ENCODE measurements at places on chromosomes 12 and 14. TPM values are rescaled to one million over a fixed set of nuclear protein-coding genes. Genes with fewer than 3 reads are reported as not detected.

The SOCS2 gene
- total RNA-seq: 23.4 TPM

GRCh38 chr12:31999692-32000091, 40.5 kb downstream of the RESF1 start:
- no peak for DNase-seq

The LRRC10 gene
- not detected for total RNA-seq

DNA sequence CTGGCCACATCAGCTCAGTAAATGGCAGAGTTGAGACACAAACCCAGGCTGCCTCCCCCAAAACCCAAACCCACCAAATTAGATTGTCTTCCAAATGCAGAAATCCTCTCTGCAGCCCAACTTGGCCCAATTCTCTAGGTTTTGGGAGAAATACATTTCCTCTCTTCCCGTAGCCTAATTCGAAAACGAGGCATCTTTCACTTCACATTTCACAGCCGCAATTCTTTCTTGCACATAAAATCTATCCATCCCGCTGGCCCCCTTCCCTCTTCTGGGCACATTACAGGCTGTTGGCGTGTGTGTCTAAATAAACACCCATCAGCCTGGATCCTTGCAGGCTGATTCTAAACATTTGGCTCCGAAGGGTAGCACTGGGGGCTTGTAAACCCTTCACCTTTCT, 83.8 kb upstream of the VRK1 start:
- DNase-seq: no peak

DNA sequence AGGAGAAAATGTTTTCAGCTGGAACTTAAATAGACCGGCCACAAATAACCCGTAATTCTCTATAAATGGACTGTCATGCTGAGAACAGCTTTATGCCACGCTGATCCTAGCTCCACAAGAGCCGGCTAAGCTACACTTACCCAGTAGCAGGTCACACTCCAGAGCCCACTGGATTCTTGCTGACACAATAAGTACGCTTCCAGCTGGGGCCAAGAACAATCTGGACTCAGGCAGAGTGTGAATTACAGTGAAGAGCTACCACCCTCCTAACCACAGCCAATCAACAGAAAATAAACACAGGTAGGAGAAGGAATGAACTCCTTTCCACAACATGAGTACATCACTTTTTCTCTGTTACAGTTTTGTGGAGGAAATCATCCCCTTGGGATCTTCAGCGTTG, 531.3 kb downstream of the GALC start:
- DNase-seq: no peak

- DNase-seq: no peak
These were observed 154.3 kb downstream of the VRK1 start for GRCh38 chr14:96951511-96951910.

GRCh38 chr14:95514131-95515079, 2.0 kb downstream of the SYNE3 start:
- no peak for DNase-seq

DNA sequence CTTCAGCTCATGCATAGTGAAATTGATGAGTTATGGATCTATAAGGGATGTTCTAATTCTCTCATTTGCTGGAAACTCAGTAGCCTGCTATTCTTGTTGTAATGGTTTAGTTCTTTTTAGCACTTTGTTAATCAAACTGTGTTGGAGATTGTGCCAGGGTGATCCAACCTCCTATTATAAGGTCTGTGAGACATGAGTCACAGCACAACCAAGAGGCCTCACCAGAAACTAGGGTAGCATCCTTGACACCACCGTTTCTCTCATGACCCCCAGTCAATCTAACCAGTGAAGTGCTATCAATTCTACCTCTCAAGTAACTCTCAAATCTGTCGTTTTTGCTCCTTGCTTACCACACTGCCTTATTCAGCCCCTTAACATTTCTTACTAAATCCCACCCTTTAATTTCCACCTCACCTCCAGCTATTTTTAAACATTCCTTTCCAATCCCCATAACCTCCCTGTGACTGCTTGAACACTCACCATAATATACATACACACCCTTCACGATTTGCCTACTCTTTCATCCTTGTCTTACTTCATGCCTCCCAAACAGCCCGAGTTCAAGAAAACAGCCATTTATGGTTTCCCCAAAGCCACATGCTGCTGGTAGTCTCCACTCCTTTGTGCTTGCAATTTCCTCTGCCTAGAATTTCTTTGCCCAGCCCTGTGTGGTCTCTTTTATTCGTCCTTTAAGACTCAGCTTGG, 53.9 kb upstream of the NUDT4 start:
- no peak for DNase-seq

- DNase-seq: no peak
These were observed 456.9 kb upstream of the TMEM132C start for GRCh38 chr12:127810041-127810440.

DNA sequence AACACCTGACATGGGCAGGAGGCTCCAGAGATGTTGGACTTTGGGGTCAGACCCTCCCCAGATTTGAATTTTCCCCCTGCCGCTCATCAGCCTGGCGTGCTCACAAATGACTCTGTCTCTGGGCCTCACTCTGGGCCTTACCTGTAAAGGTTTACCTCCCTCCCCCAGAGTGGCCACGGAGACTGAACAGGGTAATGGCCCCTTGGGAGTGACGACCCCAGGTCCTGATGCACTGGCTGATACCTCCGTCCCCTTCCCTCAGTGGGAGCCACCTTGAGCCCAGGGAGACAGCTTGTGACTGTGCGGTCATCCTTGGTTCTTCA, 7.0 kb downstream of the SLC25A29 start:
- DNase-seq: no peak

The OTX2 gene
- not detected for total RNA-seq

The ALX1 gene
- not detected for total RNA-seq

- no peak for DNase-seq
These were observed 27.2 kb upstream of the FBRSL1 start for GRCh38 chr12:132462788-132463187.

- no peak for DNase-seq
These were observed 52.9 kb downstream of the GNS start for GRCh38 chr12:64706306-64706705.

GRCh38 chr12:90917431-90917830, 37.5 kb downstream of the CCER1 start:
- no peak for DNase-seq

DNA sequence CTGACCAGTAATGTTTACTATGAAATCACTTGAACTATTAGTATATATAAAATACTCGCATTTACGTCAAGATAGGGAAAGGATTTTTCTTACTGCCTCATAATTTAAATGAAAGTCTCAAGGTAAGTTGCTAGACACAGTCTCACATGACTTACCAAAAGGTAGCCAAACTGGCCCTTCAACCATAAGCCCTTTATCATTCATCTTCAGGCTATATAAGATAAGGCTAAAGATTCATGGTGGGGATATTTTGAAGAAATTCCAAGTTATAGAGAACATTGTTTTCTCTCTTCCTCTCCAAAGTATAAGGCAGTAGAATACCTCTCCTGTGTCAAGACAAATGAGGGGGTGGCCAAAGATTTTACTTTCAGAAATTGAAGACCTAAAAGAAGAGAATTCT, 23.4 kb downstream of the KIF21A start:
- DNase-seq: no peak

GRCh38 chr12:26937443-26937862, 328 bp downstream of the INTS13 start:
- no peak for DNase-seq

The CFAP251 gene
- total RNA-seq: 0.64 TPM

DNA sequence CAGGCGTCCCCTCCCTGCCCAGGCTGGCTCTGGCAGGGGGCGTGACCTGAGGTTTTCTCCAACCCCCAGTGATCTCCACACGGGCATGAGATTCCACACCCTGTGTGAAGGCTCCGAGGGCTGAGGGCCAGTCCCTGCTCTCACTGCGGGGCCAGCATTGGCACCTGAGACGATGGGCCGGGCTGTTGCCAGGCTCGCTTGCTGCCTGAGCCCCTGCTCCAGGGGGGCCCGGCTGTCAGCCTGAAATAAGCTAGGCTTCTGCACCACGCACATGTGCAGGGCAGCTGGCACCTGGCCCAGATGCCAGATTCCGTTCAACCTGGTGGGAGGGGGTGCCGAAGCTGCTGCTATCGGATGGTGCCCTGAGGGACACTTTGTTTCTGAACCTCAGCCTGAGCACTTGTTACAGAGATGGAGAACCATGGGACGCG, 196.5 kb upstream of the PRMT8 start:
- no peak for DNase-seq

- no peak for DNase-seq
These were observed 67.1 kb upstream of the CCND2 start for GRCh38 chr12:4206470-4206869.

- DNase-seq: no peak
These were observed 60.7 kb downstream of the GALNT9 start for GRCh38 chr12:132268674-132269073.

- no peak for DNase-seq
These were observed 4.7 kb upstream of the EIF2S3B start for GRCh38 chr12:10501030-10501429.

The SIX6 gene
- not detected for total RNA-seq

The LRRK2 gene
- 4.1 TPM for total RNA-seq

The L2HGDH gene
- total RNA-seq: 11.4 TPM

- peak; percentile 69 for DNase-seq
These were observed 25.6 kb upstream of the KRAS start for GRCh38 chr12:25276199-25276937.

The LRP1 gene
- total RNA-seq: 107 TPM

GRCh38 chr14:104976198-104977007, 1.8 kb downstream of the AHNAK2 start:
- peak; percentile 91 for DNase-seq

GRCh38 chr14:99779751-99780150, 13.5 kb upstream of the EML1 start:
- DNase-seq: no peak

- no peak for DNase-seq
These were observed 1.2 kb downstream of the NEK9 start for GRCh38 chr14:75125617-75126016.

GRCh38 chr14:89616852-89617341, 199.9 kb upstream of the FOXN3 start:
- DNase-seq: peak; percentile 21

The STAC3 gene
- total RNA-seq: 2.7 TPM

The GALNT6 gene
- total RNA-seq: 24.7 TPM

DNA sequence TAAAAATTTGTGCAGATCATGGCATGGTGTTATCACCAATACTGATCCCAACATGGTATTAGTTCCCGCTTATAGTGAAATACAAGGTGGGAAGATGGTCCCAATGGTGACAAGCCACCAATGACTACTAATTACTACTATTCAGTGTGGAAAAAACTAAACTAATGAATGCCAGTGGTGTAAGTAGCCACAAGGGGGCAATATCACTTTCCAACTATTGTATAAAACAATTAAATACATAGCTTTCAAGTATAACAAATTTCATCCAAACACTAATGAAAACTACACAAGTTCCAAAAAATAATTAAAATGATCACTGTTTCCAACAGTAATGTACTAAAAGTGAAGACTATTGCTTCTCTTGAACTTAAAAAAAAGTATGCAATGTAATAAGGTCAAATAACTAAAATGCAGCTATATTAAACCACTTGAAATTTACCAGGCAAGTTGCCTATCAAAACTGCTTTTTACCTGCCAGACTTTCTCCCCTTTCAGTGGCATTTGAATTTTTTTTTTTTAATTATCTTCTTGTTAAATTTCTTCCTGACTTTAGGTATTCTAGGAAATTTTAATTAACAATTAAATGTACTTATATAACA, 58.0 kb downstream of the PAPLN start:
- no peak for DNase-seq

The FITM1 gene
- 1.5 TPM for total RNA-seq

The CCND2 gene
- total RNA-seq: 180 TPM

- no peak for DNase-seq
These were observed 5.9 kb downstream of the RIN3 start for GRCh38 chr14:92519246-92520101.

The TMEM30B gene
- total RNA-seq: 77.1 TPM

- DNase-seq: no peak
These were observed 12.5 kb upstream of the IFT81 start for GRCh38 chr12:110111476-110112334.

- DNase-seq: no peak
These were observed 70.5 kb downstream of the PRIMA1 start for GRCh38 chr14:93717668-93718320.

All from colonic mucosa (tissue), 4 donors.